ENCODE measurements at places on chromosomes 16 and 17.

DNA sequence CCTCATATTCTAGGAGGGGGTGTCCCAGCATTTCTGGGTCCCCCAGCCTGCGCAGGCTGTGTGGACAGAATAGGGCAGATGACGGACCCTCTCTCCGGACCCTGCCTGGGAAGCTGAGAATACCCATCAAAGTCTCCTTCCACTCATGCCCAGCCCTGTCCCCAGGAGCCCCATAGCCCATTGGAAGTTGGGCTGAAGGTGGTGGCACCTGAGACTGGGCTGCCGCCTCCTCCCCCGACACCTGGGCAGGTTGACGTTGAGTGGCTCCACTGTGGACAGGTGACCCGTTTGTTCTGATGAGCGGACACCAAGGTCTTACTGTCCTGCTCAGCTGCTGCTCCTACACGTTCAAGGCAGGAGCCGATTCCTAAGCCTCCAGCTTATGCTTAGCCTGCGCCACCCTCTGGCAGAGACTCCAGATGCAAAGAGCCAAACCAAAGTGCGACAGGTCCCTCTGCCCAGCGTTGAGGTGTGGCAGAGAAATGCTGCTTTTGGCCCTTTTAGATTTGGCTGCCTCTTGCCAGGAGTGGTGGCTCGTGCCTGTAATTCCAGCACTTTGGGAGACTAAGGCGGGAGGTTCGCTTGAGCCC, 11.6 kb downstream of the STH start:
- no peak for DNase-seq

- DNase-seq, result peak; percentile 80
These were observed 44.9 kb upstream of the DNAJA2 start for GRCh38 chr16:47018223-47018891.

DNA sequence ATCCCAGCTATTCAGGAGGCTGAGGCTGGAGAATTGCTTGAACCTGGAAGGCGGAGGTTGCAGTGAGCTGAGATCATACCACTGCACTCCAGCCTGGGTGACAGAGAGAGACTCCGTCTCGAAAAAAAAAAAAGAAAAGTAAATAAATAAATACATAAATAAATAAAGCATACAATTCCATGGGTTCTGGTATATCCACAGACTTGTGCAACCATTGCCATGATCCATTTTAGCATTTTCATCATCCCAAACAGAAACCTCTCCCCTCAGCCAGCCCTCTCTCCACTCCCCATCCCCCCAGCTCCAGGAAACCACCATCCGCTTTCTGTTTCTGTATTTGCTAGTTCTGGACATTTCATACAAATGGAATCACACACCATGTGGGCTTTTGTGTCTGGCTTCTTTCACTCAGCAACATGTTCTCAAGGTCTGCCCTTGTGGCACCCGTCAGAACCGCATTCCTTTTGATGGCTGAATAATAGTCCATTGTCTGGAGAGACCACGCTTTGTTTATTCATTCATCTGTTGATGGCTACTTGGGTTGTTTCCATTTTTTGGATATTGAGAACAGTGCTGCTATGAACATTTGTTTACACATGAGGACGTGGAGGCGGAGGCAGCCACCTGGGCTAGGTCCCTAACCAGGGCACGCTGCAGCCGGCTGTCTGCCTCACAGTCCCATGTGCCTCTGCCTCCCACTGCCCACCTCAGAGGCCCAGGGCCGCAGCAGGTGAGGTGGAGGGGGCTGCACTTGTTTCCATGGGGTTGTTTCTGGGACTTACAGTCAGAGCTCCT, 76.2 kb downstream of the NT5M start:
- DNase-seq, result no peak

DNA sequence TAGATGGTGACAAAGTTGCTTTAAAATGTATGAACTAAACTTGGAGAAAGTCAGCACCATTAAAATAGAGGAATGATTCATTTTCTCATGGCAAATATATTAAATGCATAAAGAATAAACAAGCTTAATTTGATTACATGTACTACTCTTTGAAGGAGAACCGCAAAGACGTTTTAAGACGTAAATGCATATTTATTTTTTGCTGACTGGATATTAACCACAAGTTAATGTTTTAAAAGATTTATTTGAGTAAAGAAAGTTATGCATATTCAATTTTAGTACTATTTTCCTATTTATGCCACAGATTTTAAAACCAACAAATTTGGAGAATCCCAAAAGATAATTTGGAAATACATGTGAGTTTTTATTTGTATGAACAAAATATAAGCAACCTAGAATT, 1121.9 kb downstream of the CDH8 start:
- DNase-seq, result no peak

- no peak for DNase-seq
These were observed 67.8 kb upstream of the NOL11 start for GRCh38 chr17:67649891-67650290.

- no peak for DNase-seq
These were observed 1.6 kb upstream of the GAS7 start for GRCh38 chr17:10200016-10200415.

GRCh38 chr16:1211451-1212268, 13.4 kb downstream of the TPSG1 start:
- DNase-seq, result no peak

- no peak for DNase-seq
These were observed 942.1 kb downstream of the KCNJ2 start for GRCh38 chr17:71111460-71111859.

DNA sequence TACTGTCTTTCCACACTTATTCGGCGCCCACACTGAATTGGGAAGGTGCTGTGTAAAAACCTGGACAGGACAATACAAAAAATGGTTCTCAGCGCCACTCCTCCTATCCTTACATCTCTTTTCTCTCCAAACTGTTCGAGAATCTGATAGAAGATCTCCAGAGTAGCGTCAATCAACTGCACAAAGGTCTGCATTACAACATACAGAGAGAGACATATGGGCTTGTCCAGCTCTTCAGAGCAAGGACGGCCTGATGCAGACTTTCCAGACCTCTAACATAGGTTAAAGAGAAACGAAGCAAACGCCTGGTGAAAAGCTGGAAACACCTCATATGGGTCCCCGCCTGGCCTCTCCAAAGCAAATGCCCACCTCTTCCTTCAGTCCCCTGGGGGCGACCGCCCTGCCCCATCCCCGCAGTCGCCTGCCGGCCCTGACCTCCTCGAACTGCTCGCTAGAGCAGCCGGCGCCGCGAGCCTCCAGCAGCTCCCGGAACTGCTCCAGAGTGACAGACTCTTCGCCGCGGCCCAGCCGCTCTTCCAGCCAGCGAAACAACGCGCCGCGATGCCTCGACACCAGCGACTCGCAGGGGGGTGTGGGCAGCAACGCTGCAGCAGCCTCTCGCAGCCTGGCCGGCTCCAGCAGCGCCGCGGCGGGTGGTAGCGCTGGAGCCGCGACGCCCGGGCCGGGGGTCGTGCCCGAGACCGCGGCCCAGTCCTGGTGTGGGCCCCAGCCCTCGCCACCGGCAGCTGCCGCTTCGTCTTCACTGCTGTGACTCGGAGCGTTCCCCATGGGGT, 526 bp downstream of the ZZEF1 start:
- peak; percentile 19 for DNase-seq

- DNase-seq, result no peak
These were observed 57.9 kb downstream of the HYDIN start for GRCh38 chr16:71172481-71173207.

DNA sequence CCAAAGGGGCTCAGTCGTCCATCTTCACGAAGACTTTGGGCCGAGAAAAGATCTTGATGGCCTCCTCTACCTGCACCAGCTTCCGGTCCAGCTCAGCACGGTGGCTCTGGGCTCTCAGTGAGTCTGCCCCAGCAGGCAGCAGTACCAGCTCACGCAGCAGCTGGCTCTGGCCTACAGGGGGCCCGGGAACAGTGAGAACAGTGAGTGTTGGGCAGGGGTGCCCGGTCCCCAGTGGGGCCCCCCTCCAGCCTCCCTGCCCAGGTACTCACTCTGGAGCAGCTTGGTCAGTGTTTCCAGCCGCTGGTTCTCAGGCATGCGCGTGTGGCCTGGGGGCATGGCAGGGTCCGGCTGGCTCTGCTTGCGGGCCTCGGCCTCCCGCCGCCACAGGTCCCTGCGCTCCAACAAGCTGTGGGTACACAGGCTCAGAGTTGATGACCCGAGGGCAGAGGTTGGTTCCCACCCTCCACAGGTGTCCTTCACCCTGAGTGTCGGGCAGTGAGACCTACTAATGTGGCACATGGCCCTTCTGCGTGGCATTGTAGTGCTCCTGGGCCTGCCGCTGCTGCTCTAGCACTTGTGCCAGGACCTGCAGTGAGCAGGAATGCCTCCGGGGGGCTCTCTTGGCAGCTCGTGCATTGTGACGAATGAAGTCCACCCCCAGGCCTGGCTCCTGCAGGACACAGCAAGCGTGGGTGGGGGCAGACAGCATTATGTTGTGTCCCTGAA, 2.6 kb downstream of the PARD6A start:
- DNase-seq, result no peak

DNA sequence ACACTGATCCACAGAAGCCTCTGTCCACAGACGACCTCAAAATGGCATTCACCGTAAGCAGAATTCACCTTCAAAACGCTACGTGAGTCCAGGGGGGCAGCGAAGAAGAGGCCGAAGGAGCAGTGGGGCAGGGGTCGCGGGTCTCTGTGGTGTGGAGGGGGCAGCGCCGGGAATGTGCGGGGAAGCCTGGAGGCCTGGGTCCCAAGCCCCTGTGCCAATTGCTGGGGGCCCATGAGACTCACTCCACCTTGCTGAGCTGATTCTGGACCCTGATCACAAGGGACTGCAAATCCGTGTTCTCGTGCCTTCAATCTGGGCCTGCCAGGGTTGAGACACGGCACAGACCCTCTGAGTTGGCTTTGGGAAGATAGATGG, 43.3 kb upstream of the SMPD3 start:
- DNase-seq, result no peak

- no peak for DNase-seq
These were observed 13.5 kb upstream of the ZNF689 start for GRCh38 chr16:30623536-30624283.

- DNase-seq, result no peak
These were observed 40.8 kb upstream of the ENDOV start for GRCh38 chr17:80374039-80374731.

GRCh38 chr17:55723488-55723848, 804 bp upstream of the TMEM100 start:
- DNase-seq, result no peak
